Nucleus accumbens (tissue), 56 donors: ENCODE measurements at places on chromosomes 12 and 14.

GRCh38 chr12:68978678-68979077 lies 45.7 kb upstream of the CPM start:
- no peak for DNase-seq

DNA sequence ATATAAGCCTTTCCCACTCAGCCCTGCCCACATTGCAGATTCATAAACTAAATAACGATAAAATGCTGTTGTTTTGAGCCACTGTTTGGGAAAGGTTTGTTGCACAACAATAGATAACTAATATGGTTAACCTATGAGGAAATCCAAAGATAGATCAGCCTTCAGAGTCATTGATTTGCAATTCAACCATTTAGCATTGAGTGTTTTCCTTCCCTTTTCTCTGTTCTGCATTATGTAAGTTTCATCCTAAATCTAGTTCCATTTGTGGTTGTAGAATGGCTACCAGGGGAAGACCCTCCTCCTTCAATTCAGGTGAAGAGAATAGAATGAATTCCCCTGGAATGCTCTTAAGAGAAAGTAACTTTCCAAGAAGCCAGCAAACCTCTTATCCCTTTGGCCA lies 19.6 kb downstream of the TC2N start:
- DNase-seq = no peak

DNA sequence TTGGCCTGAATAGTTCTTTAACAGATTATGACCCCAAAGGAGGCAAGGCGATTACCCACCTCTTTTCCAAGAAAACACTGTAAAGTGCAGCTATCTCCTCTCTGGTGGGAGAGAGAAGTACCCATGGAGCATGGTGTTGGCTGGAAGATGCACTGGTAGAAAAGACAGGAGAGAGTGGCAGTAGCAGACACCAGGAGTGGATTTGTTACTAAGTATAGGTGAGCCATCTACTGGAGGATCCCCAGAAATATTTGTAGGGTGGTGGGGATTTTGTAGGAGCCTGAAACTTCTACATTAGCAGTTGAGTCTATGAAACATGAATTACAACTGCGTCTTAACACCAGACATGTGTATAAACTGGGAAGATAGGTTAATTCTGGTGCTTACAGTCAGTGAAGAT lies 148.0 kb downstream of the SLC38A4 start:
- DNase-seq = no peak

DNA sequence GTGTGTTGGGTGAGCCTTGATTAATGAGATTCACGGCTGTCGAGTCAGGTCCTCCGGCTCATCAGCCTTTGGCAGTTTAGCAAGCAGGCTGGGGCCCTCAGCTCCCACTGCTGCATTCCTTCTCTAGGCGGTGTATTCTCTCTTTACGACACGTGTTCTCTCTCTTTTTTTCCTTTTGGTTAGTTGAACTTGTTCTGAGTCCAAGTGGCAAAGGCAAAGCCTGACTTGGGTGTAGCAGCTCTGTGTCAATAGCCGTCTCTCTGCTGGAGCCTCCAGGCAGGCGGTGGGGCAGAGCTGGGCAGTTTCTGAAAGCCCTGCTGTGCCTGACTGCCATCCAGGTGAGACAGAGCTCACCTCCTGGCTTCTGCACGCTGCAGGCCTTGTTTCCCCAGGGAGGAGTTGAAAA lies 46.6 kb downstream of the SUSD6 start:
- no peak for DNase-seq

GRCh38 chr12:19847294-19848059 lies 408.2 kb downstream of the AEBP2 start:
- no peak for DNase-seq

DNA sequence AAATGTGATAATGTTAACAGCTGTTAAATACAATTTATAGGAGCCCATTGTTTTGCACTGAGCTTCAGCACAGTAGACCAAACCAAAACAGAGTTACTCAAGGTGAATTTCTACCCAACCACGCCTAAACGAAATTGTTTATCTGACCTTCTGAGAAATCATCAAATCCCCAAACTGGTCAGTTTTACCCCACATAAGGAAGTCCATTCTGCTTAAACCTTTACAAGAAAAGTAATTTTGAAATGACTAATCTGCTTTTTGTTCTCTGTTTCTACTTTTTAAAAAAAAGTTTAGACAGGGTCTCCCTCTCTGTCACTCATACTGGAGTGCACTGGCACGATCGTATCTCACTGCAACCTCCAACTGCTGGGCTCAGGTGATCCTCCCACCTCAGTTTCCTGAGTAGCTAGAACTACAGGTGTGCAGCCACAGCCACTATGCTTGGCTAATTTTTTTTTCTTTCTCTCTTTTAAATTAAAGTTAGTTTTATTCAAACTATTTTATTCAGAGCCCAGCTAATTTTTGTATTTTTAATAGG lies 1.4 kb upstream of the RNF10 start:
- no peak for DNase-seq

DNA sequence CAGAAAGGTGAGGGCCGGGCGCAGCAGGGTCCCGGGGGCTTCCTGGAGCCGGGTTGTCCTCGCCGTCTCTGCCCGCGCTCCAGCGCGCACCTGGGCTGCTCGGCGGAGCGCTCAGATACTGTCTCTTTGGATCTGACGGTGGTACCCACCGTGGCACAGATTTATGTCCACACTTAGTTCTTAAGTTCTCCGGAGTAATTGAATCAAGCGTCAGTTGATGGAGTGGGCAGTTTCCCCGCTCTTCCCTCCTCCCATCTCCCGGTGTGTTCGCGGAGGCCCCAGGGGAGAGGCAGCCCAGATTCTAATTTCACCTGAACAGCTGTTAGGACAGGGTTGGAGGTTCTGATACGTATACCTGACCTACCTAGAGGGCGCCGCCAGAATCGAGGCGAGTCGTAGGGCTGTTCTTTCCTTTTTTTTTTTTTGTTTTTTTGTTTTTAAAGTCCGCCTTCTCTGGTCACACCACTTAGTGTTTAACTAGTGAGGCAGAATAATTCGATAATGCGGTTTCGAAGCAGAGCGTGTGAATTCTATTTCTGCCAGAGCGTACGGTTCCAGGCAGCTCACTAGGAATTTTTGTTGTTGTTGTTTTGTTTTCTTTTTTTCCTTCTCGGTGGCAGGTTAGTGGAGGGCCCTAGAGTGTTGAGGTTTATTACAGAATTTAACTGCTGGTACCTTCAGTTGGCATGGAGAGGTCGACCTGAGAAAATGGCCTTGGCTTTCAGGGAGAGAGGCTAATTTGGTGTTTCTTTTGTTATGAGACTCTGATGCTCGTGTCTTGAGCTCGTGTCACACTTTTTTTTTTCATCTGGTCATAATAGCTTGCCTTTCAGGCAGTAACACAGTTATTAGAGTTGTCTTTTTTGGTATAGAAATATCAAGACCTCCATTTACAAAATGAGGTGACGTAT lies 22.3 kb upstream of the GNS start:
- DNase-seq = no peak

DNA sequence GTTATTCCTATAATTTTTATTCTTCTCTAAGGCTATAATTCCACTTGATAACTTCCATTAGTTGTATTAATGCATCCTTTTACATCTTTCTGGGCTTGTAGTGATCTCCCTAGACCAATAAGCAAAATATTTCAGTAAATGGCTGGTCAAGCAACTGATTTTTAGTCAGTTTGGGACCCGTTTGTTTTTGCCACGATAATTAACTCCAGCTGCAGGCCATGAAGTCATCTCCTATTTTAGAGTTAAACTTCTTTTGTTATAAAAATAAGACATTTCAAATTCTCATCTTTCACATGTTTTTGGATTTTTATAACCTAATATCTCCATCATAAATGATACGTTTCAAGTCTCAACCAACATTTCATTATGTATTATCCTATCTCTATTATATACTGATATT lies 49.4 kb downstream of the MAGOHB start:
- DNase-seq = no peak

- DNase-seq = no peak
Measured at GRCh38 chr14:23240661-23241060, 2.9 kb downstream of the RNF212B start.

DNA sequence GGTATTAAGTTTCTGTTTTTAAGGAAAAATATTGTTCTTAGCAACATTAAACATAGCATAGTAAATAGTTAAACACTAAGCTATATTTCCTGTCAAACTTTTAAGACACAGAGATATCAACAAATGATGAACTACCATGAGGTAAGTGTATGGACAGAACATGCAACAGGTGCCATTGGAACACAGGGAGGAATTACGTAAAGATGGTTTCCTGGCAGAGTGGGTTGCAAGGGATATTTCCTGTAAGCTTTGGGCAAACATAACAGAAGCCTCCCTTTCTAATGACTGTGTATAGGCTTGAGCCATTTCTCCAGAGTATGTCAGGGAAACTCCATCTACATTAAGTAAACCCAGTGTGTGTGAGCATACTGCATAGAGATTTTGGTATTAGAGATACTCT lies 31.7 kb upstream of the HELB start:
- no peak for DNase-seq

DNA sequence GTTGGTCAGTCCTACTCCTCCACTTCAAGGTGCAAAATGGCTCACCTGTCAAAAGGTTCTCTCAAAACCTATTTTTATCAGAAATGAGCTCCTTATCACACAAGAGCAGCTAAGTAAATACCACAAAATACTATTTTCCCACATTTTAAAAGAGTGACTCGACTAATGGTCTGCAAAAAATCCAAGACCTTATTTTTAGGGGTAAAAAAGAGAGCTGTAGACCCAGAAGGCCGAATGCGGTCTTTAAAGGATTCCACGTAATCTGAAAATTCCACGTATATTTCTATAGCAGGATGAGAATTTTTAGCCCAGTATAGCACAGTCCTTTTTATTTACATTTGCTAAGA lies 3.8 kb downstream of the C14orf93 start:
- no peak for DNase-seq

DNA sequence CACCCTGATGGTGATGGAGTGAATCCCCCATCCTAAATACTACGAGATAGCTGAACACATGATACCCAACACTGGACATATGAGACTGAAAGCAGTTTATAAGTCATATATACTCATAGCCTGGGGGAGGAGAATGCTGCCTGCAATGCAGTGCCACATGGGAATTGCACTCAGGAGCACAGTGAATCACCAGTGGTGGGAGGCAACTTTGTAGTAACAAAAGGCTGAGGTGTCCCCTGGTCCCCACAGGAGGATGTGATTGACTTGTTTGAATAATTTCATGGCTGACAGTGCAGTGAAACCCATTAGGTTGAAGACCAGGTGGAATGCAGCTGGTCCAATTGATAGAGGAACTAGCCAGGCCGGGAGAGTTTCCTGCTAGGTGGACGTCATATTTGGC lies 20.2 kb downstream of the CCDC38 start:
- no peak for DNase-seq

DNA sequence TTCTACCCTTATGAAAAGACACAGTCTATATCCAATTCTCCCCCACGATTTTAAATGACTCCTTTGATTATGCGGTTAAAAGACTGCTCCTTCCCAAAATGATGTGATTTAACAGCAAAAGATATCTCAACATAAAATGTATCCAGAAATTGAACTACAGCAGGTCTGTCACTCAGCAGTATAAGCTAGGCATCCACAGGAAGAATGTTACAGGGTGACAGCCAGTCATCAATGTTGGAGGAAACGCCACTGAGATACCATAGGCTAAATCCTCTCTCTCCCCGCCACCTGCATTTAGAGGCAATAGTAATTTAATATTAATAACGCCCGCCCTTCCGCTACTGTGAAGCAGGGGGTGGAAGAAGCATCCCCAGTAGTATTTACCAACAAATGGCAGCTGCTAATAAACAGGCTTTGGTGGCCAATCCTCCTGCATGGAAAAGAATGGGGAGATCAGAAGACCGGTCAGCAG lies 613 bp downstream of the RECQL start:
- DNase-seq = no peak

DNA sequence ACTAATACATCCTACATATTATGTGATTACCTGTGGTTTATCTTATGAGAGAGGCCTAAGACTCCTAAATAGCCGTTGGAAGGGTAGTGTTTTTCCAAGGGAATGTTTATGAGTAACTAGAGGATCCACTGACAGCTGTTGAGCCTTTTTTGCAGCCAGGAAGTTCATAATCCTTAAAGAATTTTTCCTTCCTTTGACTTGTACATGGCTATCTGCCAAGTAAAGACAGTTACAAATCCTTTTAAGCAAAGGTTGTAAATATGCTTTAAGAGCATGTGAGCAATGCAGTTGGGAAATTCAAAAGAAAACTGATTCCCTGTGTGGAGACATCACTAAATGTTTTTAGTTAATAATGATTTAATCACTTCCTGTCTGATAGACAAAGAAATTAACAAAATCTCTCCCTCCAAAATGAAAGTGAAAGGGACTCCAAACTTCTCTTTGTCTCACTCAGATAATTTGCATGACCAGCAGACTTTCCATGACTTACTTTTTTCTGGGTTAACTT lies 333.8 kb downstream of the PDZRN4 start:
- DNase-seq = no peak

DNA sequence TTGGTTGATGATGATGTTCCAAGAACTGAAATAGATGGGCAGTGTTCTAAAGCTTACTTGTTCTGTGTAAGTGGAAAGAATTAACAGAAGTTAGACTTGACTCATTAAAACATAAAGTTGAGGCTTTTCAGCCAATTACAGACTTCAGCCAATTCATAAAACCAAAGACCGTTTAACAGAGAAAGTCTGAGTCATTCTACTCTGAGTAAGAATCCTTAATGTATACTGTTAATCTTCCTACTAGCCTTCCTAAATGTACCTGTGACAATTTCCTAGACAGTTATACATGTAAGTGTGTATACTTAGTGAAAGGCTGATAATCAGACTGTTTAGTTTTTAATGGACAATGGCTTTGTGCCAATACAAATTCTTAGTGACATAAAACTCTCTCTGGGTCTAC lies 681.0 kb downstream of the RPL10L start:
- DNase-seq = no peak

DNA sequence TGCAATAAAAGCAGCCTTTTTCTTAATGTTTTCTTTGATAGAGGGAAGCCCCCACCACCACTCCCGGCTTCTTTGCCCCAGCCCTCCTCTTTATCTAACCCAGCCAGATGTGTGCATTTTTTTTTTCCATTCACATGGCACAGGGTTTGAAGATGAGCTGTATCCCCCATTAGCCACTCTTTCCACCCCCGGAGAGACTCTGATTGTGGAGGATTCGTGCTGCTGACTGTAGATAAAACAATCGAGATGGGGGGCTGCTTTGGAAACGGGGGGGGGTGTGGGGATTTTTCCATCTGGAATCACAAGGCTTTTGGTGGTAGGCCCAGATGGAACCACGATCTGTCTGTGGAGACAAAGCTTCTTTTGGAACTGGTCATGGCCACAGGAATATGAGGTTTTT lies 46.2 kb upstream of the VASH1 start:
- DNase-seq = no peak

DNA sequence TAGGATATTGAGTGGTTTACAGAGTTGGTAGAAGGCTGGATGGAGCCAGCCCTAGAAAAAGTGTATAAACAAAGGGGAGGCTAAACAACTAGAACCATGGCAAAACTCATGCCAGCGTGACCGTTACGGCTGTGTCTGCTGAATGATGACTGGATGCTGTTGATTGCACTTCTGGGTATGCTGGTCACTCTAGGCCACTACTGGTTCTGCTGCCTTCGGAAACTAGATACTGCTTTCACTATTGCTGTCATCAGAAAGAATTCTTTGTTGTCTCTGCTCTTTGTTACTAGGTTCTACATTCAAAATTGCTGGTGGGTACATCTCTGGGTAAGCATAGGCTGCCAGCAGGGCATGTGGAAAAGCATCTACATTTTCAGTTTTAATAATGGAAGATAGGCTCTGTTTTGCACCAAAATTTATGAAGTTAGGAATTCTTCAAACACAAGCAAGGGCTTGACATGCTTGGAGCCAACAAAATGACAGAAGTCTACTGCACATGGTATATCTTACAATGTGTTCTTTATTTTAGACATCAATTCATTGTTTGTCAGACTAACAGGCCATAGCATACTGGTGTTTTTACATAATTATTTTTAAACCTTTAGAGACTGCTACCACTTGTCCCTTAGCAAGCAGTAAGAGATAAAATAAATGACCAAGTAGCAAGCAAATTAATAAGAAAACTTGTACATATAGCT lies 15.4 kb downstream of the MON2 start:
- DNase-seq = peak; percentile 17
